ENCODE measurements at places on chromosomes 16 and 17.
A peak's percentile ranks its signal among the peaks of the same experiment; 100 is the strongest.

- DNase-seq, result no peak
These were observed 264.3 kb downstream of the CPPED1 start for GRCh38 chr16:12539185-12539929.

GRCh38 chr17:56658648-56659047 lies 65.1 kb downstream of the NOG start:
- DNase-seq, result no peak

GRCh38 chr17:32773856-32774694 lies 102.8 kb downstream of the MYO1D start:
- DNase-seq, result no peak

DNA sequence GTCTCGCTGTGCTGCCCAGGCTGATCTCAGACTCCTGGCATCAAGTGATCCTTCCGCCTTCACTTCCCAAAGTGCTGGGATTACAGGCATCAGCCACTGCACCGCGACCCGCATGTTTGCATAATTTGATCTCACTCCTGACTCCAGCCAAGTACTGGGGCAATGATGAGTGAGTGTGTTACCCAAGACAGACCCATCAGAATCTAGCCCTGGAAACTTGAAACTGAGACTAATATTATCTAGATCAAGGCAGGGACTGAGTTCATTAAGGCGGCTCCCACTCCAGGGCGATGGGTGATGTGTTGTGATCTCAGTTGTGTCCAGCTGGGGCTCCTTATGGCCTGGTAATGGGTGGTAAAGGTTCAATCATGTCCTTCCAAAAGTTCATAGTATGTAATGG lies 53.4 kb downstream of the EMP2 start:
- DNase-seq, result no peak

DNA sequence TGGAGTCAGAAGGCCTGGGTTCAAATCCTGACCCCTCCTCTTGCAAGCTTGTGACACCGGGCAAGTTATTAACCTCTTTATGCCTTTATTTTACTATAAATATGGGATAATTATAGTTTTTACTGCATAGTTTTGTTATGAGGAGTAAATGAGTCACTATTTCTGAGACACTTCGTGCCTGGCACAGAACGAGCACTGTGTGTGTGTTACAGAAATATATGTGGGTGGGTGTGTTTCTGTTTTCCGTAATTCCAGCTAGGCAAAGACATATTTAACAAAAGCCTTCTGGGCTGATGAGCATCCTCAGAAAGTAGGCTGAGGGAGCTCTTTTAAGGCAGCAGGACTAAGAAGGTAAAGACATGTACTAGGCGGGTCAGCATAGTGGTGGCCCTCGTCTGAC lies 417.9 kb downstream of the MAF start:
- DNase-seq, result no peak

GRCh38 chr16:54077050-54077821 lies 209.4 kb downstream of the IRX3 start:
- DNase-seq, result no peak

GRCh38 chr16:50071075-50071671 lies 5.4 kb downstream of the HEATR3 start:
- DNase-seq, result no peak

DNA sequence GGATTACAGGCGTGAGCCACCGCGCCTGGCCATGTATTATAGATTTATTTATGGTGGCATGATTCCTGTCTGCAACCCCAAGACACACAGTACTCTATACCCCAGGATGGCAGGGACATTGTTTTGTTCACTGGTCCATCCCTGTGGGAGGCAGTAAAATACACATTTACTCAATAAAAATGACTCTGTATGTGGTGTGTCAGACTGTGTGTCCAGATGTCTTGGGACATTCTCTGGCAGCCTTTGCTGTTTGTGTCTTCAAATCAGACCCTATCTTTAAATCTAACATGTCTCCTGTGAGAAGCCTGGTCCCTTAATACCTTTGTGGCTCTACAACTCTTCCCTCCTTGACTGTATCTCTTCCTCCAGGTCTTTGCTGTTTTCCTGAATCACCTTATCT lies 1.7 kb upstream of the COASY start:
- DNase-seq, result peak; percentile 59

- no peak for DNase-seq
These were observed 3.6 kb upstream of the MMP15 start for GRCh38 chr16:58021661-58022551.

- no peak for DNase-seq
These were observed 8.7 kb downstream of the ATXN1L start for GRCh38 chr16:71854369-71854948.

DNA sequence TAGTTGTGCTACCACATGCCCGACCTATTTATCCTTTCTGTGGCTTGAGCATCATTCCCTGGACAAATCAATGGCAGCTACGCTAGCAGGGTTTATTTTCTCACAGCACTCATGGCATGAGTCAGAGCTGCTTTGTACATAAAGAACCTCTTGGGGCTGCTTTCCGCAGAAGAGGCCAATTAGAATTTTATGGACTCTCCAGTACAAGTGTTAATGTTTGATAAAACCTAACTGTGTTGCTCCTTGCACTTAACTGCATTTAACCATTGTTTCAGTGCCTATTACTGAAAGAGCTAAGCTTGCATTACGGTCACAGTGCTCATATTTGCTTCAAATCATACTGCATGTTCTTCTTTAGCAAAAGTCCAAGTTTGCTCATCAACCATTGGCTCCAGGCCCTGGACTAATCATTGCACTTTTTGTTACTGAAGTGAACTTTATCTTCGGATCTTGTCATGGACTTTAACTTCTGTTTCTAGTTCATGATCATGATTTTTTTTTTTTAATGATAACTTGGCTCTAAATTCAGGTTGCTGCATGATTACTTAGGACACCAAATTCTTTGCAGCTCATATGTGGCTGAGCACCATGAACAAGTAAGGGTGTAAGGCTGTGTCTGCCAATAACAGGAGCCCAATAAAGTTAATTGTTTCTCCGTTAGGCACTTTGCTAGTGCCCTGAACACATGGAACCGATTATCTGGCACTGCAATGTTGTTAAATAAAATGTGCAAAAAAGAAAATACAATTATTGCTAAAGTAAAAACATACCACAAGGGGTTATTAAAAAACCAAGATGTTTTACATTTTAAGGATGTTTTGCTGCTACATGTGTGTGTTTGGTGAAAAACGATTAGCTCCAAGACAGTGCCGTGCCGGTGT lies 492.2 kb downstream of the KCNJ2 start:
- peak; percentile 94 for DNase-seq

- no peak for DNase-seq
These were observed 625.1 kb downstream of the HS3ST4 start for GRCh38 chr16:26316683-26317464.

DNA sequence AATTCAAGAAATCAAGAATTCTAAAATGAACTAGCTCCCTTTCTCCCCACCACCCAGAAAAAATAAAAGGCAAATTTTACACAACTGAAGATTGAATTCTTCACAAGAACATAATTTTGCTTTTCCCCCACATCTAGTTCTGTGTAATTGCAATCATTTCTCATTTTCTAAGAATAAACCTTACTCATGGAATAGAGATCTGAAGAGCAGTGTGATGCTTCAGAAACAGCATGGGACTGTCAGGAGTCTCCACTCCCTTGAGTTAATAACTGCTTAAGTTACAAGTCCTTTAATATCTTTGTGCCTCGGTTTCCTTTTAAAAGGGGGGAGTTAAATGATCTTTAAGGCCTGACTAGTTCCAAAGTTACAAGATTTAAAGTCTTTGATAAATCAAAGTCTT lies 53.7 kb downstream of the CACNG1 start:
- DNase-seq, result no peak

DNA sequence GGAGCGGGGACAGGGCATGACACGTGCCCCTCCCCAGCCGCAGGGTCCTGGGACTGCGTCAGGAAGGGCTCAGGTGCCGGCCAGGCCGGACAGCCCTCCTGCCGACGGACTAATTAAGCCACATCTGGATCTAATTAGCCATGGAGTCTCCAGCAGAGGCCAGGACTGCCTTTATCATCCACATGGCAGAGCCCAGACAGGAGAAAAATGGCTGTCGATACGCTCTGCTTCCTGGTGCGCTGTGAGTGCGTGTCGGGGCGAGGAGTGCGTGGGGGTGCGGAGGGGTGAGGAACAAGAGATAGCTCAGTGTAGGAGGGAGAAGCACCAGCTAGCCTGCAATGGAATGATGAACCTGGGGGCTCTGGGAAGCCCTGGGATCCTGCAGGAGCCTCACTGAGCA lies 218.8 kb downstream of the IRF8 start:
- DNase-seq, result no peak

DNA sequence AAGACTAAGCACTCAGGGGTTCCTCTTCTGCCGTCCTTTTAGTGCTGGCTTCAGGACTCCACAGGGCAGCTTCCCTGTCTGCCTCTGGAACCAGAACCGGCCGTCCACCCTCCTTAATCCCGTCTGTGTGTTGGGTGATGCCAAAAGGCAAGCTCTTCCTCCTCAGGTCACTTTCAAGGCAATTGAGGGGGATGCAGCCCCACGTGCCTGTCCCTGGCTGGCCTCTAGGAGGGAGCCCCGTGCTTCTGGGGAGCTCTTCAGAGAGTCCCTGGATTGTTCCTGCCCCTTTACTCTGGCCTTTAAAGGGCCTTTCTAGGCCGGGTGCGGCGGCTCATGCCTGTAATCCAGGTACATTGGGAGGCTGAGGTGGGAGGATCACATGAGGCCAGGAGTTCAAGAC lies 77.1 kb downstream of the CRISPLD2 start:
- no peak for DNase-seq

DNA sequence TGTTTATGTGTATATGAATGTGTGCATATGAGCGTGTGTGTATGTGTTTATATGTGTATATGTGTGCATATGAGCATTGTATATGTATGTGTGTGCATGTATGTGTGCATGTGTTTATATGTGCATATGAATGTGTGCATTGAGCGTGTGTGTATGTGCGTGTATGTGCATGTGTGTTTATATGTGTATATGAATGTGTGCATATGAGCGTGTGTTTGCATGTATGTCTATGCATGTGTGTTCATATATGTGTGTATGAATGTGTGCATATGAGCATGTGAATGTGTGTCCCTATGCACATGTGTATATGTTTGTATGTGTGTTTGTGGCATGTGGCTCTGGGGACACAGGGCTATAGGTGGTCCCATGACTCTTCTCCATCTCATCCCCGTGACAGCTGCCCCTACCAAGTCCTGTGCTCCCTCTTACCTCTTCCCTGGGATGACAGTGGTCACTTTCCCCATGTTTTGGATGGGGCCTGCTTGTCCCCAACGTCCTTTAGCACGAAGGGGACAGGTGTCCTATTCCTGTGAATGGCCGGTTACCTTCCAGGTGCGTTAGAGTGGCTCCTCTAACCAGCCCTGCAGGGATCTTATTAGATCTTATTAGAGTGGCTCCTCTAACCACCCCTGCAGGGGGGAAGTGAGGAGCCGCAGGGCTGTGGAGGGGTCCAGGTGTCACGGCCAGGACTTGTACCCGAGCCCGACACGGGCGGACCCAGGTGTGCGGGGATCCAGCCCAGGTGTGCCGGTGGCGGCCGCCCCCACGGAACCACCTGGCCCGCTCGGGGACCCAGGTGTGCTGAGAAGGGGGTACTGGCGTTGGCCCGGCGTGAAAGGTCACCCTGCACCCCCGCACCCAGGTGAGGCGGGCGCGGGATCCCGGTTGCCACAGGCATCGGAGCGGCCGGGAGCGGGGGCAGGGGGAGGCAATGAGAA lies 105.6 kb downstream of the SEC14L1 start:
- DNase-seq, result peak; percentile 35

DNA sequence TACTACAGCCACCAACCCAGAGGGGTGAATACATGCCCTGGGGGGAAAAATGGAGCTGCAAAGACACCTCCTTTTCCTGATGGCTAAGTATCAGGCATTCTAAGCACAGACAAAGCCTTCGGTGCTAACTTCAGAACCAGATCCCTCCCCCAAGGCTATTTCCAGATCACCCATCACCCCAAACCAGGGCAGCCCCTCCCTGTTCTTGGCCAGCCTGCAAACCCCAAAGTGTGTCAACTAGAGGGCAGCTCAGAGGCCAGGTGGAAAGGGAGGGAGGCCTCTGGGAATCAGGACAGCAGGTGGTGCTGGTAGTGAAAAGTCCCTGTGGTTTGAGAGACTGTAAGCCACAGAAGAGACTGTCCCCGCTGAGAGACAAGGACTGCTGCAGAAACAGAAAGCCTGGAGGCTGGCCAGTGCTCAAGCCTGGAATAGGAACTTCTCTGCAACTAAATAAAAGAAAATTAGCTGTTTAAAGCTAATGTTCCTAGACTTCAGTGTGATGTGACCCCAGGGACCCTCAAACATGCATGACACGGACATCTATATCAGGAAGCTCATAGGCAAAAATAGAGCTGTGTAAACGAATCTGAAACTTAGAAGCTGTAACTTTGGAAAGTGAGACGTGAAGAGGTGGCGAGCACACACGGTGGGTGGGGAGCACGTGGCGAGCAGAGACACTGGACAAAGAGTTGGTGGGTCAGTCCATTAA lies 9.1 kb downstream of the TUBG1 start:
- DNase-seq, result peak; percentile 67

DNA sequence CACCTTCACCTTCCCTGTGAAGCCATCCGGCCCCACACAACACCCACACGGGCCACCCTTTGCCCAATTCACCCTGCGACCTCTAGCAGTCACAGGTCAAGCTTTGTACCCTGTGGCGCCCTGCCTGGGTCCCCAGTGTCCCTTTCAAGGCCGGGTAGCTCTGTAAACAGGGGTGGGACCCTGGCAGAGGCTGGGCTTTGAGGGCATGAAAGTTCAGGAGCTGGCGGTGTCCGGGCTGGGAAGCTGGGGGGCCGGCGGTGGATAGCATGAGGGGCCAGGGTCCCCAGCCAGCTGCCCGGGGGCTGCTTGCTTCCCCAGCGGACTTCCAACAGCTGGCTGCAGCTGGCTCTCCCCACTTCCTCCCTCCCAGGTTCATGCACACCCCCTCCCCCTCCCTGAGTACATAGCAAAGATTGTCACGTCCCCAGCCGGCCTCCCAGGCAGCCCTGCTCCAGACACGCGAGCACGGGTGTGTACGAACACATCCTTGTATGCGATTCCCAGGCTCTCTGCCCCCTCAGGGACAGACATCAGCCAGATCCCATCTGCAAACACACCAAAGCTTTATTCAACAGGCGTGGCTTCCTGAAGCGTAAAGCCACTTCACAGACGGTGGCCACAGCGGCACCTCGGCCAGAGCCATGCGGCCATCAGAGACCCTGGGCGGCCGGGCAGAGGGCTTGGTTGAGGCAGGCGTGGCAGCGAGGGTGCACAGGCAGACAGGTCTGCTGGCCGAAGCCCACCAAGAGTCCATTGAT lies 8.2 kb downstream of the NTHL1 start:
- DNase-seq, result peak; percentile 47

GRCh38 chr16:72191551-72191950 lies 19.6 kb upstream of the PMFBP1 start:
- DNase-seq, result peak; percentile 3

GRCh38 chr17:19296786-19297778 lies 59.9 kb downstream of the EPN2 start:
- no peak for DNase-seq
